ENCODE measurements at places on chromosomes 5 and 9. TPM values are rescaled to one million over a fixed set of nuclear protein-coding genes. Genes with fewer than 3 reads are reported as not detected.

CRHBP gene
- not detected for total RNA-seq

DND1 gene
- total RNA-seq, result 1.6 TPM

TMEM252 gene
- not detected for total RNA-seq

TRPM3 gene
- 0.29 TPM for total RNA-seq

XPA gene
- 10.8 TPM for total RNA-seq

PLAC8L1 gene
- total RNA-seq, result 0.70 TPM

SPATA31A3 gene
- total RNA-seq, result not detected

PCDHGA1 gene
- total RNA-seq, result 0.35 TPM

IFNA13 gene
- not detected for total RNA-seq

CCNO gene
- 0.28 TPM for total RNA-seq

SLC34A1 gene
- not detected for total RNA-seq

WWC1 gene
- total RNA-seq, result 14.7 TPM

ASPN gene
- total RNA-seq, result 5.1 TPM

SIT1 gene
- 1.9 TPM for total RNA-seq

LCN15 gene
- 17.2 TPM for total RNA-seq

PCDHGB1 gene
- 1.2 TPM for total RNA-seq

TXNDC8 gene
- not detected for total RNA-seq

DCP2 gene
- 29.3 TPM for total RNA-seq

FOXD4L3 gene
- total RNA-seq, result 0.17 TPM

B4GALT7 gene
- 21.5 TPM for total RNA-seq

REEP2 gene
- 2.7 TPM for total RNA-seq

KIAA1958 gene
- 9.3 TPM for total RNA-seq

CD72 gene
- total RNA-seq, result 1.6 TPM

LOX gene
- total RNA-seq, result 4.6 TPM

TLE4 gene
- total RNA-seq, result 29.8 TPM

SLC25A48 gene
- 2.2 TPM for total RNA-seq

All from mucosa of descending colon (tissue), 3 donors.